ENCODE measurements at places on chromosomes 11 and 22.

DNA sequence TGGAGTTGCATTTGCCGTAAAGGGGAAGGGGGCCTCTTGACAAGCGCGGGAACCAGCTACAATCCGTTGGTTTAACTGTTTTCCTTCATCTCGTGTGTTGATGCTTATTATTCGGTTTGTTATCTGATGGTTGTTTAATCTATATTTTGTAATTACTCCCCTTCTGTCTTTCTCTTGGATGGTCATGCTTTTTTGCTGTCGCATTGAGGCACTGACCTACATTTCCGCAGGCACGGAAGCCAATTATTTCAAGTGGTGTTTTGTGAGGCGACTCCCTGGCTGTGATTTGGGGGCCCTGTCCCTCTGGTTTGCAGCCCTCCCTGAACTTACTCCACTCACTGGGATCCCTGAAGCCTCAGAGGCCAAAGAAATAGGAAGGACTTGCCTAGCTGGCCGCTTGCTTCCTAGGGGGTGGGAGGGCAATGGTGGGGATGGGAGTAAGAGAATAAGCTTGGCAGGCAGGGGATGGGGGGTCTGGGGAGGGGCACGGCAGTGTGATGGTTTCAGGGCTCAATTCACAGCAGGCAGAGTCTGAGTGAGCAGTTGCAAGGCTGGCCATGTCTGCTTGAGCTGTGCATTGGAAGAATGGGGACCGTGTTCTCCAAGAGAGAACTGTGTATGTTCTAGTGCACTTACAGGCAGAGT, 165.8 kb upstream of the B3GAT1 start:
- no peak for DNase-seq

- DNase-seq = no peak
Observed at GRCh38 chr11:85787168-85787567, 23.8 kb downstream of the SYTL2 start.

GRCh38 chr22:47334601-47335000, 572.2 kb downstream of the TBC1D22A start:
- no peak for DNase-seq

GRCh38 chr11:14111496-14111895, 149.0 kb downstream of the SPON1 start:
- DNase-seq = no peak

- no peak for DNase-seq
Observed at GRCh38 chr22:19722178-19722981, 959 bp upstream of the GP1BB start.

- peak; percentile 72 for DNase-seq
Observed at GRCh38 chr22:37601540-37602442, 6.8 kb upstream of the GGA1 start.

DNA sequence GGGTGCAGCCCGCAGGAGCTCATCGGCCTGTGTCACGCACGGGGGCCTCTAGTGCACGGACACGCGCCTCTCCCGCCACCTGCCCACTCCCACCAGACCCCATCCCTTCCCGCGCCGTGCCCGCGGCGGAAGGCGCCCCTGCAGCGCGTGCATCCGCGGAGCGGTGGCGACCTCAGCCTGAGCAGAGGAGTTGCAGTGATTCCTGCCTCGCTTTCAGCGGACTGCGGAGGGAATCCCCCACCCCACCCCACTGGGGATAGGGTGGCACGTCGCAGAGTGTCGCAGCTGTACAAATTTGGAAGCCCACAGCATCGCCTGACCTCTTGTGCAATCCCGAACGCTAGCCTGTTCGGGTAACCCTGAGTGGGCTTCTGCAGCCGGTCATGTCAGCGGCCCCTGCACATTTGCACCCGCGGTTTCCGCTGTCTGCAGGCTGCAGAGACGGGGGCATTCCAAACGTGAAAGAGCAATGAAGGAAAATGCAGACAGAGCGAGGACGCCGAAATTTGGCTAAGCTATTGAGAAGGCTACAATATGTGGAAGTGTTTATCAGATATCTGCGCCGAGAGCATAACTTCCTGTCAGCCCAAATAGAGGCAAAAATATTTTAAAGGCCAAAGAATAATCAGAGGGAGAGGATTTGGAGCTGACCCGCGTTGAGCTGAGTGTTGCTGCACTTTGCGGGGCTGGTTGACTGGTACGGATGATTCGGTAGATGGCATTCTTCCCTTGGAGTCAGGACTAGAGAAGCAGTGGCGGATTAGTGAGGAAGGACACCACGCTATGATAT, 617 bp upstream of the ARHGAP20 start:
- DNase-seq = peak; percentile 42

Measured in EH (cell line).